ENCODE measurements at places on chromosomes 12 and 14.

- peak; percentile 62 for DNase-seq
Observed at GRCh38 chr12:57124261-57124877, 3.9 kb upstream of the LRP1 start.

DNA sequence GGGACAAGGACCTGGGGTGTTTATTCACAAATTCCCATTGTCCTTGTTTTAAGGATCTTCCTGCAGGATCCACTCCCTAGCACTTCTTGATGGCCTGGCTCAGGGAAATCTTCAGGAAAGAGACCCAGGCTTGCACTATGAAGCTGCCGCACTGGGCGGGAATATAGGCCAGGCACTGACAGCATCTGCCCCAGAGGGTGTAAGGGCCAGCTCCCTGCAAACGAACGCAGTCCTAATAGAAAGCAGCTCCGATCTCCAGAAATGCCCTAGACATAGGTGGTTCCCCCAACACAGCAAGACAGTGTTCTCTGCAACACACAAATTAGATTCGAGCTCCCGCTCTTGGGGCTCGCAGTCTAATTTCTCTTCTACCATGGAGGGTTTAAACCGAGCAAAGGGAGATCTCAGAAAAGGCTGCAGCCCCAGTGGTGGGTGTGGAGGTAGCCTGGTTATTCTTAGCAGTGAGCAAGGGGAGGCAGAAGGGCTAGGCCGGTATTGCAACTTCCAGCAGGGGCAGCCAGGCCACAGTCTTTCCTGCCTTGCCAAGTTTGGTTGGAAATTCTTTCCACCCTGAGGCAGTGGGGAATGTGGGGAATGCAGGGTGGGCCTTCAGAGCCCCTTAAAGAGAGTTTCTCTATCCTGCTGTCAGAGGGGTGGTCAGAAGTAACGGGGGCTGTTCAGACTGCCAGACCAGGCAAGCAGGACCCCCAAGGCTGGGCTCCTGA is 16.1 kb upstream of the WSCD2 start:
- no peak for DNase-seq

DNA sequence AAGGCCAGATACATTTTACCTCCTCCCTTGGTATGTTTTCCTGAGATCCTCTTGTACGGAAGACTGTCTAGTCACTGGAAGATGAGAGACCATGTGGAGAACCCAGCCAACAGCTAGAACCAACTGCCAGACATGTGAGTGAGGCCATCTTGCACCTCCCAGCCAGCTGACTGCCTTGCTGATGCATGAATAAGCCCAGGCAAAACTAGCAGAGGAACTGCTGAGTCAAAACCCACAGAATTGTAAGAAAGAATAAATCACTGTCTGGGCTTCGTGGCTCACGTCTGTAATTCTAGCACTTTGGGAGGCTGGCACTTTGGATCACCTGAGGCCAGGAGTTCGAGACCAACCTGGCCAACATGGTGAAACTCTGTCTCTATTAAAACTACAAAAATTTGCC is 160.0 kb downstream of the TPH2 start:
- no peak for DNase-seq

DNA sequence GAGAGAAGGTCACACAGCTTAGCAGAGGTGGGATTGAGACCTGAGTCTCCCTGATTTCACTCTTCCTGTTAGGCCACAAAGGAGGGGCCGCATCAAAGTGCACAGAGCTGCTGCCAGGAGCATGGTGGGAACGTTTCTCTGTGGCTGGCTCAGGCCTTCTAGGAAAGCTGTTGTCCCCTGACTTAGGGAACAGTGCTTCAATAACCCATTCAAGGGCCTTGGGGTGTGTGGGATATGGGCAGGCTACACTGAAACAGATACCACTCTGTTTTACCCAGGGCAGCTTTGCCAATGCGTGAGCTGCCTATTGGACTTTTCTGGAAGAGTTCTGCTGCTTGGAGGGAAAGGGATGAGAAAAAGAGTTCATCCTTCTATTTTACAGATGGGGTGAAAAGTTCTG is 110.0 kb downstream of the ADCK1 start:
- DNase-seq, result no peak

- no peak for DNase-seq
Observed at GRCh38 chr12:77372026-77372425, 306.7 kb upstream of the E2F7 start.

DNA sequence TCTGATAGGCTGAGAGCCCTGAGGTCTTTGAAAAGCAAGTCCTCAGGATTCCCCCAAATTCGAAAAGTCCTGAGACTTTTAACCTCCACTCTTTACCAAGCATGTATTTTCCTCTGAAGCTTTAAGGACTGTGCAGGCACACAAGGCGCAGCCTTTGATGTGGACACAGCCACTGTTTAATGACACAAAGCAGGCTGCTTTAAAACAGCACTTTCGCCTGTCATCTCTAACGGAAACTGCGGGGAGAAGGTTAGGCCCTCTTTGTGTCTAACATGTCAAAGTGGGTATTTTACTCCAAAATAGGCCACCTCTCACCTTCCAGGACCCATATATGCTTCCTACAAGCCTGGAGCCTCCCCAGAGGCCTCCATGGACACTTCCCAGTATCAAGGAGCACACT is 159.2 kb downstream of the GCH1 start:
- DNase-seq, result no peak

DNA sequence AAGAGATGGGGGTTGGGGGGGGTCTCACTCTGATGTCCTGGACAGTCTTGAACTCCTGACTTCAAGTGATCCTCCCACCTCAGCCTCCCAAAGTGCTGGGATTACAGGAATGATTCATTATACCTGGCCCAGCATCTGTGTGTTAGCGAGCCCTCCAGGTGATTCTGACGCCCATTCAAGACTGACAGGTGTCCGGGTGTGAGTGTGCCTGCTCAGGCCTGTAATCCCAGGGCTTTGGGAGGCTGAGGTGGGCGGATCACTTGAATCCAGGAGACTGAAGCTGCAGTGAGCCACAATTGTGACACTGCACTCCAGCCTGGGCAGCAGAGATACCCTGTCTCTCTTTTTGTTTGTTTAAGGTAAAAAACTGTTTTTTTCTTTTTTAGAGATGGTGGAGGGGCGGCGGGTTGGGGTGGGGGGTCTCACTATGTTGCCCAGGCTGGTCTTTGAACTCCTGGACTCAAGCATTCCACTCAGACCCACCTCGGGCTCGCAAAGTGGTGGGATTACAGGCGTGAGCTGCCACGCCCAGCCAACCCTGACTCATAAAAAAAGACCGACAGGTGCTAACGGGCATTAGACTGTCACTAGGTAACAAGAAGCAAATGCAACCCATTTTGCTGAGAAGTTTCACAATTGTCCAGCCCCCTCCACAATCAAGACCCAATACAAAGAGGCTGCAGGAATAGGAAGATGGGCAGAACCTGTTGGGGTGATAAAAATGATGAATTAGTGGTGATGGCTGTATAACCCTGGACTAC is 4.7 kb downstream of the VSIG10 start:
- no peak for DNase-seq

DNA sequence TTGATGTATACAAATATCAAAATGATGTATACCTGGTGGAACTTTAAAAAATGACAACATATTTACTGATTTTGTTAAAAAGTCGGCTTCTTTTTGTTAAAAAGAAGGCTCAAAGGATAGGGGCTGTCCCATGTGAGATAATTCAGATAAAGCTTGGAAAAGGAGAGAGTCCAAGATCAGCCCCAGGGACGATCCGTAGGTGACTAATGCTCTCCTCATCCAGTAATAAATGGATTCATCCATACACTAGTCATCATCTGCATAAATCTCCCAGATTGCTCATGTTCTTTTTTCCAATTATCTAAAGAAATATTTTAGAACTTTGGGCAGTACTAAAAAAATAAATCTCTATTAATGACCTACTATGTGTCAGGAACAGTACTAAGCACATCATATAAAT is 23.4 kb upstream of the FSCB start:
- DNase-seq, result no peak

GRCh38 chr12:47881826-47882427 is 22.9 kb downstream of the VDR start:
- no peak for DNase-seq

DNA sequence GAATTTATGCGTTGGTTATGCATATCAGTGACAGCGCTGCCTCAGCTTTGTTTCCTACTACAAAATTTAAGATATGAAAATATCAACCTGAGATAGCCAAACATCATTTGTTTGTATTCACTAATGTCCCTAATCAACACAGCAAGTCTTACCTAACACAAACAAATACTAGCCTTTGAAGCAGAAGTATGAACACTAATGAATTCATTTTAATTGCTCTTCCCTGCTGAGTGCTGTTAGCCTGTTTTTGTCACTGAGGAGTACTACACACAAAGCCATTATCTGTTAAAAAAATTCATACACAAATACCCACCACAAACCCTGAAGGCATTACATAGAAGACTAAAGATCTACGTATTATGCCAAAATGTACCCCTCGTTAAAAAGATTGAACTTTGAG is 150.8 kb downstream of the HELB start:
- no peak for DNase-seq

DNA sequence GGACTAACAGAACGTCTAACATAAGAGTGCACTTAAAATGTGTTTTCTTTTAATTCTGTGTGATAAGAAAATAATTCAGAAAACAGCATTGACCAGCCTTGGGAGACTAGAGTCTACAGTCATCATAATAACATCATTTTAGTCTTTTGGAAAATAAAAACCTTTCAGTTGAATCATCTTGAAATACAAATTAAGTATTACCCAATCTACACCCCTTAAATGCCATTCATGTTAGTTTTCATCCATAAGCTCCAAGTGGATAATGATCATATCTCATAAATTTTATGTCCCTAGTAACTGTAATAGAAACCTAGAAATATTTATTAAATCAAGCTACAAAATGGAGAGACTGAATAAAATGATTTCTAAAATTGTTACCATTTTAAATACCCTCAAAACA is 32.4 kb downstream of the EPS8 start:
- no peak for DNase-seq

DNA sequence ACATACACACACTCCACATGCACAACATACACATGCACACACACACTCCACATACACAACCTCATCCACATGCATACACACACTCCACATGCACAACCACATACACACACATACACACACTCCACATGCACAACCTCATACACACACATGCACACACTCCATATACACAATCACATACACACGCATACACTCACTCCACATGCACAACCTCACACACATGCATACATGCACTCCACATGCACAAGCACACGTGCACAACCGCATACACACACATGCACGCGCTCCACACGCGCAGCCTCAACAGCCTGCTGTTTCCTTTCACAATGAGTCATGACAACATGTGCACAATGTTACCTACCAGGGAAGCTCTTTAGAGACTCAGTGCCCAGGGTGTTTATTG is 61.2 kb upstream of the TMEM132C start:
- DNase-seq, result no peak

Data from activated T-helper 1 cell treated with anti-CD3 and anti-CD28 coated beads, Interleukin-12 subunit alpha, Interleukin-12 subunit beta, Interleukin-2, Interleukin-4 antibody, amounts not matched to agents 30 ng/mL and 10 ng/mL and 1 ng/mL, durations not matched to agents 14 hours and 24 hours and 36 hours (primary cell).